ENCODE measurements at places on chromosomes 6 and 20.

DNA sequence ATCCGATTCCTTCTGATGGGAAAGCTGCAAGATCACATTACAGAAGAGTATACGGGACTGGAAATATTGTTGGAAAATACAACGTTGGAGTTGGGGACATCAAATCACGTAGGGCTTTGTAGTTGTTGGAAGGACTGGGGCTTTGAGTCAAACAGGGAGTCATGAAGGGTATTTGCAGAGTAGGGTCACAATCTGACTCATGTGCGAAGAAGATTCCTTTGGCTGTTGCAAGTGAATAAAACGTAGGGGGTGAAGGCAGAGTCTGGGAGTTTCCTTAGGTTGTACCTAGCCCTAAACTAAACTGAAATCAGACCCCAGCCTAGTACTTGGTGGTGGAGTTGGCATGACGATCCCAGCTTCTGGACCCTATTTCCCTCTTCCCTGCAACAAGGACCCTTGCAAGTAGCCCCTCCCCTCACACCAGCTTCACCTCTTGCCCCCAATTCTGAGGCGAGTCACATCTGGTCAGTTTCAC is 32.3 kb downstream of the SNX5 start:
- DNase-seq: no peak

- no peak for DNase-seq
Observed at GRCh38 chr6:163947276-163947675, 532.8 kb downstream of the QKI start.

- DNase-seq: no peak
Observed at GRCh38 chr6:28353356-28353755, 3.6 kb downstream of the ZKSCAN3 start.

DNA sequence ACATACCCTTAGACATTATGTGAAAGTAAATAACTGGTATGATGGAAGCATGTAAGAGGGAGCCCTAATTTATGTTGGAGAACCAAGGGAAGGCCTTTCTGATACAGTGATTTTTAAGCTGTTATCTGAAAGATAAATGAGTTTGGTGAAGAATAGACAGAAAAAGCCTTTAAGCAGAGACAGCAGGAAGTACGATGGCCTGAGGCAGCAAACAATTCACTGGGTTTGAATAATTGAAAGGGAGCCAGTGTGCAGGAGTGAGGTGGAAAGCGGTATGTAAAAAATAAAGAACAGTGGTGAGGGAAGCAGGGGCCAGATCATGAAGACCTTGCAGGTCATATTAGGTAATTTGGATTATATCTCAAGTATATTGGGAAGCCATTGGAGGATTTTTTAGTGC is 4.1 kb upstream of the RAB23 start:
- DNase-seq: no peak

DNA sequence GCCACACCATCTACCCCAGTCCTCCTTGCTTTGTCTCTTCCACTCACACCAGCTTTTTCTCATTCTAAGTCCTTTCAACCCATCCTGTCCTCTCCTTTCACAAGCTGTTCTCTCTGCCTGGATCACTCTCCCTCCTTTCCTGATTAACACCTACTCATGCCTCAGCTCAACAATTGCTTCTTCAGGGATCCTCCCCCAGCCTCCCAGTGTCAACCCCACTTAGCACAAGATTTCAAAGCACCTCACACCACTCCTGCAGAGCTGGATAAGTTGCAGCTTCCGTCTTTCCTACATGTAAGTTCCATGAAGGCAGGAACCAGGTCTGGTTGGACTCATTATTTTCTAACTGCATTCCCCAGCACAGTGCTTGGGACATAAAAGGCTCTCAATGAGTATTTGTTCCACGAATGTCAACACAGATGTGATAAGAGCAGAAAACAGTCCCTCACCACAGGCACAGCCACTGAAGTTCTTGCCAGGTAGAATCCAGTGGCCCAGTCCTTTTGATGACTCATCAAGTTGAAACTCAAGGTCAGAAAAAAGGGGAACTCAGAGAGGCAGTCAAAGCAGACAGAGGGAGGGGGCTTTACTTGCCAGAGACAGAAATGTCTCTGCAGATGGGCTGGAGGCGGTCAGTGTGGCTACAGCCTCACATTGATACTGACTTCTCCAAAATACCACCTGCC is 193.4 kb upstream of the PRDM1 start:
- no peak for DNase-seq

DNA sequence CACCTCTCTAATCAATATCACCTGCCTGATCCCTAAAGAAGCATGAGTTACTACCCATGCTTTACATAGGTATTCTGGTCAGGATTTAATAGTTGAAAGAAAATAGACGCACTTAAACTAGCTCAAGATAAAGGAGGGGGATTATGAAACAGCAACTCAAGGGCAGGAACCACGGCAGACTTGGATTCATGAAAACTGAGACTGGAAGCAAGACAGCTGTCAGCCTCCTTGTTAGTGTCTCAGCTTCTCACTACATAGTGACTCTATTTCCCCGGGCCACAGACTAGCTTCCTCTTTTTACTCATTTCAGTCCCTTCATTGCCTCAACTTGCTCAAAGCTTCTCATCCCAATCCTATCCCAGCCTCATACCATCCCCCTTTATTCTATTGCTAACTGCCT is 4.3 kb upstream of the SH3BGRL2 start:
- DNase-seq: no peak

- no peak for DNase-seq
Observed at GRCh38 chr20:32385541-32385940, 27.4 kb downstream of the ASXL1 start.

- DNase-seq: peak; percentile 34
Observed at GRCh38 chr20:54668271-54669039, 193.1 kb downstream of the DOK5 start.

GRCh38 chr6:157603314-157603940 is 219.6 kb upstream of the SNX9 start:
- no peak for DNase-seq

GRCh38 chr20:49969946-49970345 is 12.8 kb upstream of the SNAI1 start:
- no peak for DNase-seq

DNA sequence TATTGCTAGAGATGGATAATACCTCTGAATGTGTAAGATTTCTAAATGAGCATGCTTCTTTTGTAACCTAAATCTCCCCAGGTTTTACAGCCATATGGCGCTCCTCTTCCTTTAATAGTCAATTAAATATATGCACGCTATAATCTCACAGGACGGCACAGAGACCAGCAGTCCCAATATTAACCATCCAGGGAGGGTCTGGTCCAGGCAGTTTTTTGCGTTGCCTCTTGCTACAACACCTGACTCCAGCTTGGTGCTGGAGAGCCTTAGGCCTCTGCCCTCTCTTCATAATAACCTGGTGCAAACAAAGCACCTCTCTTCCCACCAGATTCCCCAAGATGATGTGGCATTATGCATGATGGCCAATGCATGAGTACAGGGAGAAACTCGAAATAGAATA is 183.4 kb downstream of the LY86 start:
- DNase-seq: no peak

DNA sequence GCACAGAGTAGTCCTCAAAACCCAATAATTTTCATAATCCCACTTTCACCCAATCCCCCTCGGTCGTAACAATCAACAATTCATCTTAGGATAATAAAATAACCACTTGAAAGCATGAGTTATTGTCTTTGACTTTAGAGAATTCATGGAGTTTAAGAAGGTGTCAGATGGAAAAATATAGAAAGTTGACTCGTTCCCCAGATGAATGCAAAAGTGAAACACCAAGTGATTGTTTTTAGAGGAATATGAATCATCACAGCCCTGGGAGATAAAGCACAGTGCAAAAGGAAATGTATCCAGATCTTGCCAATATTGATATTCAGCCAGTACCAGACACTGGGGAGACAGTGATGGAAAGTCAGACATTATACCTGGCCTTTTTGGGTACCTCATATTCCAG is 860.5 kb downstream of the DHX35 start:
- DNase-seq: no peak

DNA sequence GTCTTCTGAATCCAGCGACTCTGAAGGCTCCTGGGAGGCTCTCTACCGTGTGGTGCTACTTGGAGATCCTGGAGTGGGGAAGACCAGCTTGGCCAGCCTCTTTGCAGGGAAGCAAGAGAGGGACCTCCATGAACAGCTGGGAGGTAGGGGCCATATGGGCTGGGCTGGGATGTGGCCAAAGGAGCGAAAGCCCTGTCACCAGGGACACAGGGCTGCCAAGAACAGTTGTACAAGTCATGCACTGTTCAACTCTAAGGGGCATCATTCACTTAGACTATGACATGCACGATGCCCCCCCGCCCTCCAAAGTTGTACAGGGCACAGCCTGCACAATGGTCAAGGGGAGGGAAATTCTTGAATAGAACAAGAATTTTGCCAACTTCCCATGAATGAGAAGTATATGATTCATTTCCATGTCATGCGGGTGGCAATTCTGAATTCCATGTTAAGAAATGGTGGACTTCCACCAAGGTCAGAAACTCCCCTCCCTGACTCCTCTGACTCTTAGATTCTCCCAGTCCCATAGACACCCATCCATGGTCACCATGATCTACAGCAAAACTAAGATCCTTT is 1.6 kb downstream of the REM1 start:
- no peak for DNase-seq

- no peak for DNase-seq
Observed at GRCh38 chr6:34226731-34227586, 9.7 kb upstream of the HMGA1 start.

DNA sequence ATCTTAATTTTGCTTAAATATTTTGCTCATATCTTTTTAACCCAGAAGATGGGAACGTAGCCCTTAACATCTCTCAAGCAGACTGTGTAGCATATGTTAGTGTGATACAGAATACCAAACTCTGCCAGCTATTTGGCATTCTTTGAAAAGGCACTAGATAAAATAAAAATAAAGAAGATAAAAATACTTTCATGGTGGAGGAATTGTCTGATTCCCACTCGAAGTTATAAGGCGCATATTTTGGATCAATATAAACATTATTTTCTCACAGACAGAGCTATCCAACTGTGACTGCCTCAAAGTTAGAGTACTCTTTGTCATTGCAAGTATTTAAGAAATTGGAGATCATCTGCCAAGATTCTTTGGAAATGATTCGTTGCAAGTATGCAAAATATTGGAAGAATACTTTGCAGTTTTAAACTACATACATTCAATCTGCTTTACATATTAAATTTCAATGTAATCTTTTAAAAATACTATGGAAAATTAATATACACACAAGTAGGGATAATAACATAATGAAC is 10.8 kb upstream of the EEF1E1 start:
- no peak for DNase-seq

DNA sequence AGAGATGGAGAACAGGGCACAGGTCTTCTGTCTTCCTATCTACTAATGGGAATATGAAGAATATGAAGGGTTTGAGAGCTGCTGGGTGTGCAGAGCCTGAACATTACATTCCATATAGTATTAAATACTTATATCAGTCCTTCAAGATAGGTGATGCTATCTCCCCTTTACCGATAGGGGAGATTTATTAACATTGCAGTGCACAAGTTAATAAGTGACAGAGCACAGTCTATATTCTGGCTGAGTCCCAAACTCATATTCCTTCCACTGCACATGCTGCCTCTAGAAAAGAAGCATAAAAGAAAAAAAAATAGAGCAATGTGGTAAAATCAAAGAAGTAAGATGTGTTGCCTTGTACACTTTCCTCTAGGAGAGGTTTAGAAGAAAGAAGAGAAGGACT is 18.5 kb upstream of the KIAA0408 start:
- no peak for DNase-seq

GRCh38 chr6:160691617-160692016 is 10.4 kb upstream of the PLG start:
- no peak for DNase-seq

GRCh38 chr6:142605922-142606485 is 304.2 kb downstream of the ADGRG6 start:
- no peak for DNase-seq

DNA sequence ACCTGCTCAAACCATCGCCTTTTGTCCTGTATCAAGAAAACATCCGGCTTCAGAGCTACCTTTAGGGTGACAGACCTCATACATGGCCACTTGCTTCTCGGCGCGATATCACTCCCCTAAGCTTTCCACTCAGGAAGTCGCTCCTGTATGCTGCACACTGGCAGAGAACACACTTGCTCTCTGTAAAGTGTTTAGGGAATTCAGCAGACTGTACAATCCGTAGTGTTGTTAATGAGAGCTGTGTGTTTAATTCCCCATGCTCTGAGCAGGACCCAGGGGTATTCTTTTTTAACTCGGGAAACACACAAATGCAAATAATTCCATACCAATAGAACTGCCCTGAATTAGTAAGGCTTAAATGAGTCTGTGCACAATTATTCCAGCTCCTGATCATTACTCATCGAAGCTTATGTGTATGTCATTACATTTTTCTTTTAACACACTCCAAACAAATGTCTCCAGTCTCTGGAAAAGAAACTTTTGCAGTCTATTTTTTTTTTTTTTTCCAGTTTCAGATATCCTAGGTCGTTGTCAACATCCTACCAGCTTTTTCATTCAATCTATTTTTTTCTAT is 338.7 kb upstream of the ARID1B start:
- DNase-seq: no peak

GRCh38 chr6:28887796-28888496 is 35.8 kb downstream of the TRIM27 start:
- DNase-seq: no peak

DNA sequence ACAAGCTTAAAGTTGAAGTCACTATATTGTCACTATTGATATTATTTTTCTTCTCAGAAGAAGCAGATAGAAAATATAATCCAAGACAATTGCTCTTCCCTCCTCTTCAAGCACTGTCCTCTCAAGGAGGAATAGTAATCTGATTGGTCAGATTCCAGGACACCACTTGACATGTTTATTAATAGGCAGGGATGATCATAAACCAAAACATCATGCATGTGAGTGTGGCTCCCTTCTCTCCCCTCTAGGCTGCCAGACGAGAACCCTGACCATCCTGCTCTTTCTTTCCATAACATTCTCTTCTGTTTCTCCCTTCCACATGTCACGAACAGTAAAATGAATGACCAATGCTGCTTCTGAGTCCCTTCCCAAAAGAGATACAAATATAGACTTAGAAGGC is 7.5 kb downstream of the ATG5 start:
- no peak for DNase-seq

DNA sequence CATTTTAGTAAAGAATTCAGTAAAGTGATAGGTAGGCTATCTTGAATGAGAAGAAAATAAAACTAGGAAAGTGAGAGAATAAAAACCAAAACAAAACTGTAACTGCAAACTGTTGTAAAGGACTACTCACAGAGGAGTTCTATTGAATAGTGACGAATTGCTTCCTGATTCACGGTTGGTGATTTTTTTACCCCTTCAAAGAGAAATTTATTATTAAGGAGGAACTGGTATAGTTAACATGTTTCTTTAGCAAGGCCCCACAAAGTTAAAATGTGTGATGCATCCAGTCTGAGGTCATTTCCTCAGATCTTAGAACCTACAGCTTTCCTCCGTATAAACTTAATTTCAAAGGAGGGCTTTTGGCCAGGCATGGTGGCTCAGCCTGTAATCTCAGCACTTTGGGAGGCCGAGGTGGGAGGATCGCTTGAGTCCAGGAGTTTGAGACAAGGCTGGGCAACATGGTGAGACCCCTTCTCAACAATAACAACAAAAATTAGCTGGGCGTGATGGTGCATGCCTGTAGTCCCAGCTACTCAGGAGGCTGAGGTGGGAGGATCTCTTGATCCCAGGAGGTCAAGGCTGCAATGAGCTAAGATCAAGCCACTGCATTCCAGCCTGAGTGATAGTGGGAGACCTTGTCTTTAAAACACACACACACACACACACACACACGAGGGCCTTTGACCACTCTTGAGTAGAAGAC is 8.3 kb downstream of the PRDM1 start:
- no peak for DNase-seq

All from SHP77 treated with DMSO at 0.1 percent for 48 hours (cell line).